ENCODE measurements at places on chromosomes 12 and 14.
A peak's percentile ranks its signal among the peaks of the same experiment; 100 is the strongest.

DNA sequence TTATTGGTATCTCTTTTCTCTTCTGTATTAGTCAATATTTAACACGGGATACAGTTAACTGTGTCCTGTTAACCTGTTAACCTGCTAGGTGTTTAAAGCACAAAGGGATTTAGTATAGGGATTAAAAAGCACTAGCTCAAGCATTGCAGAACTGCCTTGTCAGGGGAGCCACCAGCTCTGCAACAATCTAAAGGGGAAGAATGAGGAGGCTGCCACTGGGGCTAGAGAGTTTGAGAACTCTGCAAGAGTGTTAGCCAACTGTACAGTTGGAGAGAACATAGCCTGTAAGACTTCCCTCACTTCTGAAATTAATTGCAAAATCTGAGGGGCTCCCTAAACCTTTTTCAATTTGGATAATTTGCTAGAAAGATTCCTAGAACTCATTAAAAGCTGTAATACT lies 6.5 kb upstream of the VRK1 start:
- H3K36me3 ChIP-seq: no peaks in the 10 kb centered on the region
- H3K4me1 ChIP-seq: no peaks in the 10 kb centered on the region
- H3K27me3 ChIP-seq: peaks cover 14% of the 10 kb centered on the region
- no peak for DNase-seq
- H3K4me3 ChIP-seq: no peak overlapping the region

GRCh38 chr12:99309812-99310211 lies 337.7 kb upstream of the GARIN6 start:
- no peaks in the 10 kb centered on the region for H3K27me3 ChIP-seq
- no peaks in the 10 kb centered on the region for H3K36me3 ChIP-seq

DNA sequence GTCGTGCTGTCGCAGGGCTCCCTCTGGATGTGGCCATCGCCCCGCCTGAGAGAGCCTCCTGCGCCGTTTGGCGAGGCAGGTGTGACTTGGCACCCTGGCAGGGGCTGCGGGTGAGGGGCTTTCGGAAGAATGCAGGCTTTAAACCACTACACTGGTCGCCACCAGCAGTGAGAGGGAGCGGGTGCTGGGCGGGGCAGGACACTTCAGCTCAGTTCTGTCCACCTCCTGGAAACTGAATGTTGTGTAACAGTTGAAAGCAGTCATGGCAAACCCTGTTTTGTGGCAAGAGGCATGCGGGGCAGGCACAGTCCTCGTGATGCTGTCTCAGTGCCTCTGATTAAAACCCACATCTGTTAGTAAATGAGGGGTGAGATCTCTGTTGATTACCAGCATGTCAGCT lies 55.9 kb downstream of the AACS start:
- no peak for DNase-seq
- H3K4me1 ChIP-seq: peaks cover 8% of the 10 kb centered on the region
- no peak overlapping the region for H3K4me3 ChIP-seq
- H3K27ac ChIP-seq: no peak overlapping the region
- no peaks in the 10 kb centered on the region for H3K27me3 ChIP-seq

DNA sequence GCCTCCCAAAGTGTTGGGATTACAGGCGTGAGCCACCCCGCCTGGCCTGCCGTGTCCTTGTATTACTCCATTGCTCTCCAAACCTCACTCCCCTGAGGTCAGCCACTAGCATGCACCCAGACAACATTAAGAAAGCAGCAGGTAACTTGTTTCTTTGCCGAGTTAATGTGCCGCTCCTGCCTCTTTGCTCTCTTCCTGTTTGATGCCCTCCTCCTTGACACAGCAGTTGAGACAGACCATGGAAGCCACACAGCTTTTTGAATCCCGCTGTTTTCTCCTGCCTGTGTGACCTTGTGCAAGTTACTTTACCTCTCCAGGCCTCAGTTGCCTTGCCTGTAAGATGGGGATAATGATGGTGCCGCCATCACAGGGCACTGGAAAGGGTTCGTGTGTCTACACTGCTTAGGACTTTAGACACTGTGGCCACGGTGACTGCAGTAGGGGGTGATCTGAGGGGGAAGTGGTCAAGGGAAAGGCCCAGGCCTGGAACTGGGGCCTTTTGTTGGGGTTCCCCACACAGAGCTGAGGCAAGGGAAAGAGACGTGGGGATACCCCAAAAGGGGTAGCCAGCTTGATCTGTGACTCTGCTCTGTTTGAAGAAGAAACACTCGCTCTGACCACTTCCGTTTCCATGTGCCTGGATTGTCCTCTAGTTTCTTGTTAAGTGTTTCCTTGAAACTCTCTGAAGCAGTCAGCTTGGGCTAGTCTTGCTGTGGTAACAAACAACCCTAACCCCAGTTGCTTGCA lies 69.3 kb downstream of the RIN3 start:
- peaks cover 16% of the 10 kb centered on the region for H3K36me3 ChIP-seq
- H3K27ac ChIP-seq: no peak overlapping the region
- H3K4me1 ChIP-seq: peaks cover 3% of the 10 kb centered on the region
- no peaks in the 10 kb centered on the region for H3K27me3 ChIP-seq
- no peak overlapping the region for H3K4me3 ChIP-seq
- DNase-seq: no peak

GRCh38 chr12:22180705-22181104 lies 134.7 kb downstream of the CMAS start:
- no peak overlapping the region for H3K4me3 ChIP-seq
- no peak for DNase-seq
- H3K36me3 ChIP-seq: no peaks in the 10 kb centered on the region
- no peaks in the 10 kb centered on the region for H3K27me3 ChIP-seq
- no peak overlapping the region for H3K27ac ChIP-seq

DNA sequence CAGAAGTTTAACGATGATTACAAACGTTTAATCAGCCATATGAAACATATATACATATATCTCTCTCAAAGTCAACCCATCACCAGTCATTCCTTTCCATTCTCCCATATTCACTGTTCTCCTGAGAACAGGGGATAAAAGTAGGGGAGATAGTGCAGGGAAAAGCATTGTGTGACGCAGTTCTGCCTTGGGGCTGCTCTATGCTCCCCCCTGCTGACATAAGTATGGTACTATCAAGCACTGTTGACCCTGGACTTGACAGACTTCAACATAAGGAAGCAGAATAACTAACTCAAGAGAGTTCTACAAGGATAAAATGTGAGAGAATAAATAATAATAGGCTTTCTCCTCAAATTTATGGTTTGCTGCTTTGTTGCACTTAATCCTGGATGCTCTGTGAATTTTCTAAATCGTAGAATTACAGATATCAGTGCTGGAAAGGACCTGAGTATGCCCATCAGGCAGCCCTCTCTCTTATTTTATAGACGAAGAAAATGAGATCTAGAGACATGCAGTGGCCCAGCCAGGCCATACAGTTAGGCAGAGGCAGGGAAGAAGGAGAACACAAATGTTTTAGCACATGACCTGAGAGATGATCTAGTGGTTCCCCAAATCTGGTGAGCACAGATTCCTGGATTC lies 87.2 kb downstream of the SCN8A start:
- H3K36me3 ChIP-seq: no peaks in the 10 kb centered on the region
- H3K4me1 ChIP-seq: no peaks in the 10 kb centered on the region
- no peaks in the 10 kb centered on the region for H3K27me3 ChIP-seq

GRCh38 chr12:57063991-57064685 lies 14.2 kb upstream of the MYO1A start:
- H3K4me3 ChIP-seq: no peak overlapping the region
- H3K36me3 ChIP-seq: peaks cover 15% of the 10 kb centered on the region
- H3K27ac ChIP-seq: no peak overlapping the region
- DNase-seq: no peak
- no peaks in the 10 kb centered on the region for H3K27me3 ChIP-seq

DNA sequence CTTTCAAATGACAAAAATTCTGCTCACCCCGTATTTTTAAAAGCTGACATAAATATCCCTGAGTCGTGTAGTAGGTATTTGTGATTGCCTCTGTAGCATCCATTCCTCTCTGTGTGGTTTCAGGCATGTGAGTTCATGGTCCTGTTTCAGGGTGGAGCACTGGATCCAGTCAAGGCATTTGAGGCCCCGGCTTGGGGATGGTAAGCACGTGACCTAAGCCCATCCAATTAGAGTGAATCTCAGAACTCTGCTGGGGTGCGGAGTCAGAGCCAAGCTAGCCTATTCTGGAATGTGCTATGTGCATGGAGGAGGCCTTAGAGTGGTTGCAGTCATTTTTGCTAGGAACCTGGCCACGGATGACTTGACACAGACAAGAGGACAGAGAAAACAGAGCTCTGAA lies 4.3 kb upstream of the CSRP2 start:
- H3K36me3 ChIP-seq: no peaks in the 10 kb centered on the region
- no peak overlapping the region for H3K27ac ChIP-seq
- H3K4me1 ChIP-seq: peaks cover 3% of the 10 kb centered on the region
- no peak overlapping the region for H3K4me3 ChIP-seq

DNA sequence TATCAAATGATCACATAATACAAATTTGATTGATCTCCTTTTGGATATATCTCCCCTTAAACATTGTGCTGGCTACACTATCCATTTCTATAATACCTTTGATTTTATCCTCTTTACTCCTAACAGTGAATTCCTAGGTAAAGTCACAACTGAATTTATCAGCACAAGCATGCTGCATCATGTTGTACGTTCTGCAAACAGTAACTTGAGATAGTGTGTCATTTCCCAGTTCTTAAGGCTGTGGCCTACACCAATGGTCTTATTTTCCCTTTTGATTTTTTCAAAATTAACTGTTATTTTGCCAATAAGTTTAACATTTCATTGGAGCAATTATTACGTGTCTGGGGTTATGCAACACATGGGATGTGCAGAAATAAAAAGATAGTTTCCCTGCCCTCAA lies 24.8 kb downstream of the PRKCH start:
- H3K4me1 ChIP-seq: no peaks in the 10 kb centered on the region
- no peak overlapping the region for H3K27ac ChIP-seq
- no peaks in the 10 kb centered on the region for H3K36me3 ChIP-seq
- no peak overlapping the region for H3K4me3 ChIP-seq
- no peaks in the 10 kb centered on the region for H3K27me3 ChIP-seq

DNA sequence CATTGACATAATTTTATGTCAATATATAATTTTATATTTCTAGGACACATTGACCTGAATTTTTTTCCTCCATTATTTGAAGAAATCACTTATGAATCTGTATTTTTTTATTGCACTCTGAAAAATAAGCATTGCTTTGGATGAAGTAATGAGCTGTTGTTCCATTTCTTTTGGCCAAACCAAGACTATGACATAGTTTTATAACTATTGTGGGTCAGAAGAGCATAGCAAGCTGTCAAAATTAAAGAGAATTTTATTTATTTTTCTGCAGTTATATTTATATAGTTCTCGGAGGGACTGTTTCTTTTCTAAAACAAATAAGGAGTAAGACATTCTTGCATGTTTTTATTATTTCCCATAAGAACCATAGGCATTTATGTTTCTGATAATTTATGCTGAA lies 8.5 kb downstream of the C12orf75 start:
- no peak for DNase-seq
- no peak overlapping the region for H3K4me3 ChIP-seq
- H3K4me1 ChIP-seq: no peaks in the 10 kb centered on the region
- no peaks in the 10 kb centered on the region for H3K36me3 ChIP-seq
- no peaks in the 10 kb centered on the region for H3K27me3 ChIP-seq
- no peak overlapping the region for H3K27ac ChIP-seq

DNA sequence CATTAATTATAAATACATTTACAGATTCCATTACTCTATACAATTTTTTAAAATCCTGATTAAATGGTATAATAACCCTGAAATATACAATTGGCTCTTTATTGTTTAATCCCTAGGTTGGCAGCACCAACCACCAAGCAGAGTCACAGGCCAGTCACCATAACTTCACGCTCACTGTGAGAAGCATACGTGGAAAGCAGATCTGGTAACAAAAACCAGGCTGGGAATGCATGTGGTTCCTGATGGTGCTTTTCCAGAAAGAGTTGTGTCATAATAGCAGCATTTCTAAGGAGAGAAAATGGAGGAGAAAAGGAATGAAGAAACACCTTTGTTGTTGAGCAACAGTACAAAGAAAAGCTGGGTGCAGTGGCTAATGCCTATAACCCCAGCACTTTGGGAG lies 66.1 kb downstream of the SIX6 start:
- H3K27ac ChIP-seq: no peak overlapping the region
- no peak overlapping the region for H3K4me3 ChIP-seq
- no peaks in the 10 kb centered on the region for H3K4me1 ChIP-seq

GRCh38 chr14:21704338-21704737 lies 30.7 kb upstream of the OR4E1 start:
- no peaks in the 10 kb centered on the region for H3K36me3 ChIP-seq
- H3K27ac ChIP-seq: no peak overlapping the region
- H3K27me3 ChIP-seq: no peaks in the 10 kb centered on the region
- H3K4me1 ChIP-seq: no peaks in the 10 kb centered on the region

- H3K27me3 ChIP-seq: no peaks in the 10 kb centered on the region
- DNase-seq: peak; percentile 19
- no peak overlapping the region for H3K27ac ChIP-seq
- no peak overlapping the region for H3K4me3 ChIP-seq
- peaks cover 13% of the 10 kb centered on the region for H3K4me1 ChIP-seq
- peaks cover 4% of the 10 kb centered on the region for H3K36me3 ChIP-seq
These were observed 5.0 kb downstream of the CAND1 start for GRCh38 chr12:67274186-67274585.

GRCh38 chr14:37595809-37596621 lies 586 bp downstream of the TTC6 start:
- no peaks in the 10 kb centered on the region for H3K36me3 ChIP-seq
- H3K4me1 ChIP-seq: peaks cover 10% of the 10 kb centered on the region
- H3K27ac ChIP-seq: peak overlapping the region; percentile 97

DNA sequence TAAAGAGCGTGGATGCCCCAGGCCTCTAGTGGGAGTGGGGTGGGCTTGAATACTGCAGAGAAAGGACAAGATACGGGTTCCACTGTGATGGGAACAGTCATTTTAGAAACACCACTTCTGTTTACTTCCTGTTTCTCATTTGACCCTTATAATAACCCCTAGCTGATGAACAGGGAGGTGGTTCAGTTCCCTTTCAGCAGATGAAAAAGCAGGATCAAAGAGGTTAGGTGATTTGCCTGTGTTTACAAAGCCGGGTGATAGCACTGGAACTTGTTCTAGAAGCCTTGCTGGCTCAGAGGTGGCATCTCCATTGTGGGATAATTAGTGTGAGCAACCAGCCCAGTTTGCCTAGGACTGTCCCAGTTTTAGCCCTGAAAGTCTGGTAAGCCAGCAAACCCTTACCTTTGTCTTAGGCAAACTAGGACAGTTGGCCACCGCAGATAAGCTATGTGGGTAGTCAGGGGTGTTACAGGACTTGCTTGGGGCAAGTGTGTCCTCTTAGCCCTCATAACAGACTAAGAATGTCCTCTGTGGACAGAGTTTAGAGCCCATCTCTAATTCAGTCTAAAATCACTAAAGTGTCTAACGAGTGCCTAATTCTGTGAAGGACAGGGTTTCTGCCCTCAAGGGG lies 7.5 kb upstream of the LRP1-AS start:
- no peak overlapping the region for H3K27ac ChIP-seq
- H3K4me1 ChIP-seq: peaks cover 22% of the 10 kb centered on the region
- H3K27me3 ChIP-seq: no peaks in the 10 kb centered on the region

DNA sequence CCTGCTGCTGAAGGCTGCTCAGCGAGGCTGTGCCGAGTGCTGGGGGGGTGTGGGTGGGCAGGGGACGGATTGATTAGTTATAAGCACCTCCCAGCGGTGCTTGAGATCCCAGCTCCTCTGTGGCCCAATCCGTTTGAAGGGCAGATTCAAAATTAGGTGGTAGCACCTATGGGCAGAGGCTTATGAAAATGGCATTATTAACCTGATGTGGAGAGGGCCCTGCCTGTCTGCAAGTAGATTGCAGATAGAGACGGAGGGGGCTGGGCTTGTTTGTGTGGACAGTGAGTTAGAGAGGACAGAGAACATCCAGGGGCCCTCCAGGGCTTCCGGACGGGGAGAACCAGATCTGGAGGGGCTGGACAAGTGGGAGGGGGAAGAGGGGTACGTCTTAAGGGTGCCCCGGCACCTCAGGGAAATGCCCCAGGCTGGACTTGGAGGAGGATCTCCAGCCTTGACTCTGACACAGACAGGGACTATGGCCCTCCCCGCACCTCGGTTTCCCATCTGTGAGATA lies at the start of gene RTL1:
RTL1 (minus strand) TSS at position 51 of the 514 bp plus-strand sequence. CDS start 18,934 bp downstream, outside the sequence.
- no peak within 1 kb of the TSS for H3K4me3 ChIP-seq
- H3K36me3 ChIP-seq: no peaks in the 10 kb centered on the region
- no peak for DNase-seq
- peaks cover 80% of the 10 kb centered on the region for H3K27me3 ChIP-seq
- H3K27ac ChIP-seq: no peak within 1 kb of the TSS
